ENCODE measurements at places on chromosomes 3 and 15.

- no peak overlapping the region for H3K27ac ChIP-seq
- peaks cover 8% of the 10 kb centered on the region for H3K4me1 ChIP-seq
- no peak for DNase-seq
- H3K4me3 ChIP-seq, result no peak overlapping the region
Measured at GRCh38 chr3:37987751-37988179, 2.8 kb upstream of the VILL start.

DNA sequence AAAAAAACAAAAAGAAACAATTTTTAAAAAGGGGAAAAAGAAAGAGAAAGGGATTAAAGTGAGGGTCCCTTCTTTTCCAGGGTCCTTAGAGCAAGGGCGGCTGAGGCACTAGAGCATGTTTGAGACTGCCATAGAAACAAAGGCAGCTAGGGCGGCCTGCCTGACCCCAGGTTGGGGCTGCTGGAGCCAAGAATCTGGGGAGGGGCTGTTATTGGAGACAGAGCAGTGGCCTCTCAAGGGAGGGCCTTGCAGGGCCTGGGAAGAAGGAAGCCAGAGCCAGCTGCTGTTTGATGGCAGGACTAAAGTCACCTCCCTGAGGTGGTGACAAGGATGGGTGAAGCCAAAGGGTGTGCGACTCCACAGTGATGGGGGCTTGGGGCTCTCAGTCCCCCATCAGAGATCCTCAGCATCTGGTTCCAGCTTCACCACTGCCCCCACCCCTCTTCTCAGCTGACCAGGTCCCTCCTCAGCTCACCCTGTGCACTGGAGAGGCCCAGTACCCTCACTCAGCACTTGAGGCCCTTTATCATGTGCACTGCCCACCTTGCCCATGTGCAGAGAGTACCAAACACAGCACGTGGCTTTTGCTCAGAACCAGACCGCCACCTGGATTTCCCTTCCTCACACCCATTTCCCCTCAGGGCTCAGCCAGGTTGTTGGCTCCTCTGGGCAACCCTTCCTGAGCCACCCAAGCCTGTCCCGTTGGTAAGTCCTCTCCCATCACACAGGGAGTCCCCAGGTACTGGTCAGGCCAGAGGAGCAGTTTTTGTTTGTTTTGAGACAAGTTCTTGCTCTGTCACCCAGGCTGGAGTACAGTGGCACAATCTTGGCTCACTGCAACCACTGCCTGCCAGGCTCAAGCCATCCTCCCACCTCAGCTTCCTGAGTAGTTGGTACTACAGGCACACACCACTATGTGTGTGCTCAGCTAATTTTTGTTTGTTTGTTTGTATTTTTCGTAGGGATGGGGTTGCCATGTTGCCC, 1.7 kb downstream of the TMEM89 start:
- peaks cover 20% of the 10 kb centered on the region for H3K4me1 ChIP-seq
- H3K36me3 ChIP-seq, result peaks cover 43% of the 10 kb centered on the region
- peak overlapping the region; percentile 96 for H3K27ac ChIP-seq
- no peak overlapping the region for H3K4me3 ChIP-seq
- no peak for DNase-seq

DNA sequence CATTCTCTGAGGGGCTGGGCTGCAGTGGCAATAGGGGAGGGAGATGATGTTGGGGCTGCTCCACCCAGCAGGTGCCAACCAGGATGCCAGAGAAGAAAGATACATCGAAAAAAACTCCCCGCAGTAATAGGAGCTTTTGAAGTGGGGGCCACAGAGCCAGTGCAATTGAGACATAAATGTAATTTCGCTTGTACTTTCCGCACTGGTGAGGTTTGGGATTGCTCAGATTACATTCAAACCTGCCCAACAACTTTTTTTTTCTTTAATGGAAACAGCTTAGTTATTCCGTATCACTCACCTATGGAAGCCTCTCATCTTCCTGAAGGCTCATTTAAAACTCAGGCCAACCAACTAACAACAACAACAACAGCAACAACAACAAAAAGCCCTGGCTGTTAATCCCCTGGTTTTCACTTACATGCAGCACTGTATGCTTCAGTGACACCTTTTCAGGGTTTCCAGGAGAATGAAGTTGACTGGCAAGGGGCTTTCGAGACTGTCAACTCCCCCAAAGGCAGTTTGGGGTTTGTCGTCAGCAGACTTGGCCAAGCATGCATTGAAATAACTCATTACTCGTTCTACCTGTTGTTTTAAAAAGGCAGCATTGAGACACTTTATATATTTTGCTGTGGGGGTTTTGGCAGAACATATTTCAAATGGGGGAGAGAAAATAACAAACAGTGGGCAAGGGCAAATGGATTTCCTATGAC, 163.8 kb downstream of the EBLN2 start:
- no peak overlapping the region for H3K4me3 ChIP-seq
- DNase-seq, result no peak
- no peaks in the 10 kb centered on the region for H3K36me3 ChIP-seq
- no peak overlapping the region for H3K27ac ChIP-seq

DNA sequence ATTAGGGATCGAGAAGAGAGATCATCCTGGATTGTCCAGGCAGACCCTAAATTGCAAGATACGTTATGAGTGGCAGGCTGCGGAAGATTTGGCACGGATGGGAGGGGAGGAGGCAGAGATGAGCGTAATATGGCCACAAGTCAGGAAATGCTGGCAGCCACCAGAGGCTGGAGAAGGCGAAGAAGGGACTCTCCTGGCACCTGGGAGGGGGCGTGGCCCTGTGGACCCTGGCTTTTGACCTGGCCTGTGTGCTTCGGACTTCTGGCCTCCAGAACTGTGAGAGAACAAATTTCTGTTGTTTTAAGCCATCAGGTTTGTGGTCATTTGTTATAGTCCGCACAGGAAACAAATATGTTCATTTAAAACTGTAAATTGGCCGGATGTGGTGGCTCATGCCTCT, 31.9 kb upstream of the IGF1R start:
- peaks cover 57% of the 10 kb centered on the region for H3K27me3 ChIP-seq
- H3K4me1 ChIP-seq, result no peaks in the 10 kb centered on the region
- H3K4me3 ChIP-seq, result no peak overlapping the region
- DNase-seq, result no peak
- H3K27ac ChIP-seq, result no peak overlapping the region
- no peaks in the 10 kb centered on the region for H3K36me3 ChIP-seq

GRCh38 chr3:149195221-149195620, 26.4 kb downstream of the CP start:
- H3K4me1 ChIP-seq, result peaks cover 7% of the 10 kb centered on the region
- H3K4me3 ChIP-seq, result no peak overlapping the region
- H3K27ac ChIP-seq, result no peak overlapping the region

DNA sequence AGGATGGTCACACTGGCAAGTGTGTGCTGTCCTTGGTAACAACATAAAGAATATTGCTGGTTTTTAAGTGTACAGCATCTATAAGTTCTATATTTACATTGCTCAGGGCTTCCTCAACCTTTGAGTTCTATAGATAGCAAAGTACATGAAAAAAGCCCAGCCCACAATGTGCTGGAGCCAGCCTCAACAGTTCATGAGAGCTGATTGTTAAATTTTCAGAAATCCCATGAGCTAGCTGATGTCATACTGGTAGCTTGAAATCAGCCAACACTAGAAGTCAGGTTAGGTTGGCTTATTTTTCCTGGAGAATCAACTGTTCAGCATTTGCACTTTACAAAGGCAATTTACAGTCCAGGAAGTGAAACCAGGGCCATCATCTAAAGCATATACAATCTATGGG, 102.8 kb downstream of the STRIT1 start:
- no peaks in the 10 kb centered on the region for H3K36me3 ChIP-seq
- no peak overlapping the region for H3K4me3 ChIP-seq
- peaks cover 6% of the 10 kb centered on the region for H3K4me1 ChIP-seq
- H3K27me3 ChIP-seq, result no peaks in the 10 kb centered on the region

DNA sequence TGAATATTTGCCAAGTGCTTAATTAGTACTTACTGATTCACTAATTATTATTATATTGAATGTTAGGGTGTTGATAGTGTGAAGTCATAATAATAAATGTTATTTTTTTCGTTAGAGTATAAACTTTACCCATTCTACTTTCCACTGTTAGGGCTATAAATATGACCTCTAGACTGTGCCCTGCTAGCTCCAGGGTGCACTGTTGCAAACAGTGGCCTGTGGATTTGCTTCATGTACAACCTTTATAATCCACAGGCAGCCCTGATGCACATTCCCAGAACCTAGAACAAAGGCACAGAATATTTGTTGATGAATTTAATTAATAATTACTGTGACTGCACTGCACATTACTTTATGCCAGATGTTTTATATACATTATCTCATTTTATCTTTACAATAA, 28.8 kb upstream of the LEKR1 start:
- no peaks in the 10 kb centered on the region for H3K27me3 ChIP-seq
- H3K4me1 ChIP-seq, result peaks cover 25% of the 10 kb centered on the region
- H3K36me3 ChIP-seq, result peaks cover 20% of the 10 kb centered on the region
- H3K27ac ChIP-seq, result no peak overlapping the region
- DNase-seq, result no peak

DNA sequence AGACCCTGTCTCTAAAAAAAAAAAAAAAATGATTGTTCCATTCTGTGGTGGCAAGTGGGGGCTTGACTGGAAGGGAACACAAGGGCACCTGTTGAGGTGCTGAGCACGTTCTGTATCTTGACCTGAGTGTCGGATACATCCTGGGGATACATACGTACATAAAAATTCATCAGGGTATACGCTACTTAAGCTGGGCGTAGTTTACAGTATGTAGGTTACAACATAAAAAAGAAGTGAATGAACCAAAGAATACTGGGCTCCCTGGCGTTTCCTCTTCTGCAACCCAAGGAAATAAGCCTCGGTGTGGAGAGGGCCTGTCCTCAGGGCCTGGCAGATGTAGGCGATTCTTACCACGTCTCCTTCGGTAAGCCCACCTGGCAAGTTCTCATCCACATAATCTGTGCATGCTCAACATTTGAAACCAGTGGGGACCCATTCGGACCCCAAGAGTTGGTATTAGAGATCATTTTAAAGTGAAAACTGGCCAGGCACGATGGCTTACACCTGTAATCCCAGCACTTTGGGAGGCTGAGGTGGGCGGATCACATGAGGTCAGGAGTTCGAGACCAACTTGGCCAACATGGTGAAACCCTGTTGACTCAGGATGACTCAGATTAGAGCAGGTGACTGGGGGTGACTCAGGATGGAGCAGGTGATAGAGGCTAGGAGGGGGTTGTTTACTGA, 5.1 kb upstream of the MUC20 start:
- no peak overlapping the region for H3K4me3 ChIP-seq
- no peaks in the 10 kb centered on the region for H3K36me3 ChIP-seq
- DNase-seq, result peak; percentile 83
- H3K4me1 ChIP-seq, result peaks cover 13% of the 10 kb centered on the region
- no peak overlapping the region for H3K27ac ChIP-seq

- no peak for DNase-seq
- H3K27ac ChIP-seq, result no peak overlapping the region
- H3K4me3 ChIP-seq, result no peak overlapping the region
- H3K4me1 ChIP-seq, result no peaks in the 10 kb centered on the region
- H3K36me3 ChIP-seq, result no peaks in the 10 kb centered on the region
Measured at GRCh38 chr3:191425322-191425734, 35.6 kb upstream of the PYDC2 start.

DNA sequence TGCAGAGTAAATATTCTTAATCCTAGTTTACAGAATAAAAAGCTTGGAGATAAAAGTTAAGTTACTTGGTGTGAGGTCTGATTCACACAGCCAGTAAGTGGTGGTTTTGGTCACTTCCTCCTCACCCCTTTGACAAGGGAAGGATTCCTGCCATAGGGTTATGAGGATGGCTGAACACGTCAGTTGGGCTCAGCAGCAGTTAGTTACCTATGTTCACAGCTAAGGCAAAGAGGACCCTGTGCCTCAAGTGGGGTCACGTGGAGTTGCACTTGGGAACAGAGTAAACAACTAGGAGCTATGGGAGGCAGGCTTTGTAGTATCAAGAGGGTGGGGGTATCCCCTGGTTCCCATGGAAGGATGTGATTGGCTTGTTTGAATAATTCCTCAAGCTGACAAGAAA, 232.2 kb downstream of the UBE2E2 start:
- no peak overlapping the region for H3K27ac ChIP-seq
- H3K4me1 ChIP-seq, result no peaks in the 10 kb centered on the region
- no peak overlapping the region for H3K4me3 ChIP-seq
- DNase-seq, result no peak
- H3K27me3 ChIP-seq, result no peaks in the 10 kb centered on the region

DNA sequence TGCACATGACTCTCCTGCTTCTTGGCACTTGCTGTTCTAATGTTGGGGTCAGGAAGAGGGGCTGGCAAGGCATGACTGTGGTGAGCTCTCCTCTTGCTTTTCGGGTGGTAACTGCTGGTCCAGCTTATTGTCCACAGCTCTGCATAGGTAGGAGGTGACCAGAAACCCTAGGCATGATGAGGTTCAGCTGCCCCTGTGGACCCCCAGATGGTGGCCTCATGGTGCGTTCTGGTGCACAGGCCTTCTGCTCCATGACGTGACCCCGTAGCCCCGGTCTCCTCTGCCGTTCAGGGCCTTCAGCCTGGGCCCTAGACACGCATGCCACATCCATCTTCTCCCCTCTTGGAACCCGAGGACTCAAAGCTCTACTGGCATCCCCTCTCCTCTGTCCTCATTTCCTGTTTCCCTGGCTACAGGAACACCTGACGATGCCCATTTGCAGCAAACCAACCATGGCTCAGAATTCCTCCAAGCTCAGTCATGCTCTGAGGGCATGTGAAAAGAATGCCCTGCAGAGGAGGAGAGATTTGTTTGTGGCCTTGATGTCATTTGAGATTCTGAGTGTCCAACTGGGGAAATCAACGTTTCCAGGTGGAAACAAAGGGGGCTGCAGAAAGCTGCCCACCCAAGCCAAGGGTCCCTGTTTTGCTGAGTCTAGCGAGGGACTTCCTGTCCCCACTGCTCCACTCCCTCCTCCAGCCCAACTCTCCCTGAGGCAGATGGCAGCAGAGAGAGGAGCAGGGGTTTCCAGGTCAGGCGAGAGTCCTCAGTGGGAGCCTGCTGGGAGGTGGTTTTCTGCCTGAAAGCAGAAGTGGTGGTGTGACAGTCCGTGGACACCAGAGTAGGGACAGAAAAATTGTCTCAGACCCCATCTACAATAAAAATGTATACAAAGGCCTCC, 198.7 kb upstream of the LYSMD4 start:
- H3K4me1 ChIP-seq, result peaks cover 15% of the 10 kb centered on the region
- H3K27ac ChIP-seq, result no peak overlapping the region
- DNase-seq, result no peak
- peaks cover 4% of the 10 kb centered on the region for H3K36me3 ChIP-seq
- H3K27me3 ChIP-seq, result no peaks in the 10 kb centered on the region

- no peaks in the 10 kb centered on the region for H3K4me1 ChIP-seq
- H3K4me3 ChIP-seq, result no peak overlapping the region
- H3K27me3 ChIP-seq, result peaks cover 46% of the 10 kb centered on the region
- no peaks in the 10 kb centered on the region for H3K36me3 ChIP-seq
Measured at GRCh38 chr3:168284728-168285127, 189.0 kb upstream of the GOLIM4 start.

All from MCF 10A (cell line).